ENCODE measurements at places on chromosomes 7 and 10.

DNA sequence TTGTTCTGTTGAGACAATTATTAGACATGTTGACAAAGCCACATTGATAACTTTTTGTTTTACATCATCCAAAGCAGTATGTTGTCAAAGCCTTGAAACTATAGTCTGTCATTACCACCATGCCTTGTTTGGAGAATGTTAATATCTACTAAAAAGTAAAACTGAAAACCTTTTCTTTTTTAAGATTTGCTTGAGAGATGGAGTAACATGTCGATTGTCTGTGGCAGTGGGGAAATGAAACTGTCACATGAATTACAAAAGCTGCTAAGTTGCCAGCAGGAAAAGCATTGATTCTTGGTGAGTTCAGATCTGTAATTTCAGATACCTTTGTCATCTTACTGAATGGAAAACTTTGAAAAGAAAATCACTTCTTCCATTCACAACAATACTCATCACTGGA is 69.1 kb downstream of the TFPI2 start:
- no peak for DNase-seq

GRCh38 chr7:115145512-115145911 is 223.6 kb downstream of the MDFIC start:
- no peak for DNase-seq

DNA sequence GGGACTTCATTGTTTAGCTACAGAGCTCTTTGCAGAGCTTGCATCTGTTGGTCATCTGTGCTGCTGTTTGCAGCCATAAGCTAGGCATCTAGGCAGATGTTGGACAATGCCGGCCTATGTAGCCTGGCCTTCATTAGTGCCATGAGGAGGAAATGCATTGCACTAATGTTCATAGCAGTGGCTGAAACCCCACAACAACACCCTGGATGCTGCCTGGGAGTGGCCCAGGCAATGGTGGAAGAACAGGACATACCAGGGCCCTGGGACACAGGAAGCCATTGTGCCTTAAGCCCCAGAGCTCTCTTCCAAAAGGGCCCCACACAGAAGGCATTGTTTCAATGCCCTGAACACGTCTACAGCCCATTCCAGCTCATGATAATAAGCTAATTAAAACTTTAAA is 131.5 kb upstream of the LYZL1 start:
- DNase-seq = no peak

- DNase-seq = no peak
Observed at GRCh38 chr7:7114575-7115291, 67.6 kb upstream of the C1GALT1 start.

GRCh38 chr10:55233090-55233489 is 432.1 kb upstream of the PCDH15 start:
- no peak for DNase-seq

DNA sequence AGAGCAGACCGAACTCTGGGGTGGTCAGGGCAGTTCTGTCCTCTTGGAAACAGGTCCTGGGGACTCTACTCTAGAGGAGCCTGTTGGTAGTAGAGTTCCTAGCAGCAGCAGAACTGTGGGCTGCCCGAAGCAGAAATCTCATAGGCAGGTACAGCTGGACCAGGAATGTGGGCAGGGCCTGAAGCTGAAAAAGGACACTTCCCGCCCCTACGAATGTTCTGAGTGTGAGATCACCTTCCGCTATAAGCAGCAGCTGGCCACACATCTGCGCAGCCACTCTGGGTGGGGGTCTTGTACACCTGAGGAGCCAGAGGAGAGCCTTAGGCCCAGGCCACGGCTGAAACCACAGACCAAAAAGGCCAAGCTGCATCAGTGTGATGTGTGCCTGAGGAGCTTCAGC is 8.3 kb upstream of the ZNF783 start:
- DNase-seq = no peak

DNA sequence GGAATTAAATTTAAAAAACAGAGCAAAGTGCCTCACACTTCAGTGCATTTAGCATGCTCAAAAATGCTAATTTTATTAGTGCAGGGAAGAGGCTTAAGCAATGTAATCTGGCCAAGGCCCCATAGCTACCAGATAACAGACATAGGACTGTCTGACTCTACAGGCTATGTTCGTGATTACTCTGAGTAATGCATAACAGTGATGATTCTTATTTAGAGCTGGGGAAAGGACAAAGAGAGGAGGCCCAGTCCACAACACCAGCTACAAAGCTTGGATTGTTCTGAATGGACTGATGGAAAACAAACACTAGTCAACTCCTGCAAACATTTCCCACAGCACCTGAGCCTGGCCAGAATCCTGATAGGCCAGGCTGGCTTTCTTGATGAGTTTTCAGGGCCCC is 8.4 kb upstream of the CH25H start:
- no peak for DNase-seq

- no peak for DNase-seq
Observed at GRCh38 chr10:58414270-58415041, 29.2 kb downstream of the TFAM start.

- DNase-seq = no peak
Observed at GRCh38 chr7:127791446-127792189, 139.6 kb downstream of the SND1 start.

GRCh38 chr10:113533801-113534200 is 19.1 kb upstream of the HABP2 start:
- no peak for DNase-seq

GRCh38 chr7:66143876-66144332 is 29.3 kb downstream of the CRCP start:
- DNase-seq = no peak

DNA sequence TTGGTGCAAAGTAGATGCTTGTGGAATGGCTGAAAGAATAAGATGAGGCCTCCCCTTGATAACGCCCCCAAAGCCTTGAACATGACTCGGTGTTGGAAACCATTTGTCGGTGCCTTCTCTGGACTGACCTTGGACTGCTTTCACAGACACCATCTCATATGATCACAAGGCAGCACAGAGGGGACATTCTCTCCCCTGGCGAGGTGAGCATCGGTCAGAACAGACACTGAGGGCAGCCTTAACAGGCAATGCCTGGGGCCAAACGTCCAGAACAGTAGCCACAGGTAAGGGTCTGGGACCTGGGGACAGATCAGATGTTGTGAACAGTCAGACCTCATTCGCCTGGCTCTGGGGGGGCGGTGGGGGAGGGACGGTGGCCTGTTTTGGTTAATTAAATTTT is 2.8 kb upstream of the TRRAP start:
- no peak for DNase-seq

DNA sequence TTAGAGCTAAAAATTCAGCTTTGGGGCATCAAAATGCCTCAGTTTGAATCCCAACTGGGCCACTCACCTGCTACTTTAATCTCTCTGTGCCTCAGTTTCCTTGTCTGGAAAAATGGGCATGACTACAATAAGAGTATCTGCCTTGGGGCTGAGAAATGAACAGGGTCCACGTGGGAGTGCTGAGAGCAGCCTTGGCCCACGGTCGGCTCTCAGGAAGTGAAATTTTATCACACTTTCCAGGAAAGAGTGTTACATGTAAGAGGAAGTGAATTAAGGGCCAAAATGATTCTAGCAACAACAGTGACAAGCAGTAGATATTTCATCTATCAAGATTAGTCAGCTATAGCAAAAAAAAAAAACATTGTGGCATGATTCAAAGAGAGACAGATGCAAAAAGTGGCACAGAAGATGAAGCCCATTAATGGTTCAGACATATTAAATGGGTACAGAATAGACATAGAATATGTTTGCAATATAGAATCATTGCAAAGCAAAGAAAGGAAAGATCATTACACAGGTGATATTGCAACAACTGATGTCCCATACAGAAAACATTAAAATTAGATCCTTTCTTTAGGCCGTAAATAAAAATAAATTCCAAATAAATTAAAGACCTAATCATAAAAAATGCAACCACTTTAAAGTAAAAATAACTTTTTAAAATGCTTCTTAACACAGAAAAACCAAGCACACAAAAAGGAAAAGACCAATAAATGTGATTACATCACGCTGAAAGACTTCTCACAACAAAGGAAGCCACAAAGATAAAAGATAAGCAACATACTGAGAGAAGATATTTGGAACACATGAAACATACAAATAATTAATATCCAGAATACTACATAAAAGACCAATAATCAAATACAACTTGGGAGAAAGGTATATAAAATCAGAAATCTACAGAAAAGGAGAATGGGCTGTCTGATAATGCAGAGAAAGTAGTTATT is 4.3 kb downstream of the TMEM273 start:
- DNase-seq = no peak

GRCh38 chr7:151437866-151438516 is 1.9 kb downstream of the CRYGN start:
- no peak for DNase-seq

DNA sequence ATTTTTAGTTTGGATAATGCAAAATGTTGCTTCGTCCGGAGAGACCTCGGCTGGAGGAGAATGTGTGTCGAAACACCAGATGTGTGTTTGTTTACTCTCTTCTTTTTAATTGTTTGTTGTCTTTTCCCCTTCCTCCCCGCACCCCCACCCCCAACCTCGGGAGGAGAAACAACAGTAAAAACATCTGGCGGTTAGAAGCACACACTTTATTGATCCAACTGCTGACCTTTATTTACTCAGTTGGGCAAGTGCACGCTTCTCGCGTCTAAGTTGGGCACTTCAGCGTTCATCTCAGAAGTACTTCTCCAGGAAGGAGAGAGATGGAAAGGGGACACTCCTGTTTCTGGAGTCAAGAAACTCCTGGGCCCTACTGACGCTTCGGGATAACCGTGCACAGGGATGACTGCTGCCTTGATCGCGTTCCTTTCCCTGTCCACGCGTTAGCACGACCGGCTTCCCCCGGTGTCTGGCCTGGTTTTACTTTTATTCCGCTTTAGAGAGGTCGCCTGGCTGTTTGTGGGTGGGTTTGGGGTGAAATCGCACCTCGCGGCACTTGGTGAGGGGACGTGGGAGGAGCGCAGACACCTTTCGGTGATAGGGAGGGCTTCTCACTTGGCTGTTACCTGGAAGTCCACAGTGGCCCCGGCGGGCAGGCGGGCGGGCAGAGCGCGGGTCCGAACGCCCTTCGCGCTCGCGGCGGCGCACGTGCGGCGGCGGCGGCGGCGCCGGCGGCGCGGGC is 168.3 kb upstream of the PPP1R3A start:
- DNase-seq = no peak

GRCh38 chr10:31099094-31099493 is 67.4 kb upstream of the ZNF438 start:
- no peak for DNase-seq

- no peak for DNase-seq
Observed at GRCh38 chr7:91771921-91772815, 108.3 kb downstream of the MTERF1 start.

GRCh38 chr7:16592395-16592794 is 53.2 kb downstream of the ANKMY2 start:
- no peak for DNase-seq

DNA sequence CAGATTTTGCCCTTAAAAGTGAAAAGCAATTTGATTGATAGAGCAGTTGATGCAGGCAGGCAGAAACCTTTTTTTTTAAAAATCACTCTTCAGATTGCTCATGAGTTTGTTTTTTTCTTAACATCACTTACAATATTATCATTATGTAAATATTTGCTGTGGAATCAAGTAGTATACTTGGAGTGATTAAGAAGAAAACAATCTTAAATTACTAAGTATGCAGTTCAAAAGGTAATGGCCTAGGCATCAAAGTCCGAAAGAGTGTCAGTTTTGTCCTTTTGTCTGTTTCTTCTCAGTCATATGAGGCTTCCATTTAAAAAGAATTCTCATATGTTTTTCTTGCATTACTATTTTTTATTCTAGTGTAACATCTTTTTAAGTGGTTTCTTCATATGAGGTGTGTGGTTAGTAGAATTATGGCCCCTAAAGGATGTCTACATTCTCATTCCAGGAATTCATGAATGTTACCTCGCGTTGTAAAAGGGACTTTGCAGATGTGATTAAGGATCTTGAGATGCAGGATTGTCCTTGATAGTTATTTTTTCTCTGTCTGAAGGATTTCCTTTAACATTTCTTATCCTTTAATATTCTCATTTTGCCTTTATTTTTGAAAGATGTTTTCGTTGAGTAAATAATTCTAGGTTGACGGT is 44.0 kb downstream of the BICC1 start:
- no peak for DNase-seq

DNA sequence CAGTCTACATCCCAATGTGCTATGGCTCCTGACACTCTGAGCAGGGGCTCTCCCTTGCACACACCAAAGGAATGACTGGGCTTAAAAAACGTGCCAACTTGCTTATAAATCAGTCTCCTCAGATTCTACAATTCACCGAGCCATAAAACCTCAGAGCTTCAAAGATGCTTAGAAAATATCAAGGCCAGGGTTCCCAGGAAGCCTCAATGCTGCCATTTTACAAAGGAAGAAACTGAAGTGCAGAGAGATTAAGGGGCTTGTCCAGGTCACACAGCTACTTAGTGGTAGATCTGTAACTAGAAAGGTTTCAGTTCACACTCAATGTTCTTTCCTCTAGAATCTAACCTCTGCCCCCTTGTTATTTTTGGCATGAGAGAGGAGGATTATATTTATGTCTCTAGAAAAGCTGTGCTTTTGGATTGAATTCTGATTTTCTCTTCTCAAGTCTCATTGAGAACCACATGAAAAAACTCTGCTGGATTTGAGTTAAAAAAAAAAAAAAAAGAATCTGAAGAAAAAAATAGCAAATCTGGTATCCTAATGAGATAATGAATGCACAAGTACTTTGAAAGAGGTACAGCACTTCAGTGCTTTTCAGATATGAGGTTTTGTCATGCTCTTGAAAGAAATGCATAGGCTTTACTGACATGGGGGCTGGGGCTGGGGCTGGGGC is 22.3 kb upstream of the TSPAN33 start:
- no peak for DNase-seq

DNA sequence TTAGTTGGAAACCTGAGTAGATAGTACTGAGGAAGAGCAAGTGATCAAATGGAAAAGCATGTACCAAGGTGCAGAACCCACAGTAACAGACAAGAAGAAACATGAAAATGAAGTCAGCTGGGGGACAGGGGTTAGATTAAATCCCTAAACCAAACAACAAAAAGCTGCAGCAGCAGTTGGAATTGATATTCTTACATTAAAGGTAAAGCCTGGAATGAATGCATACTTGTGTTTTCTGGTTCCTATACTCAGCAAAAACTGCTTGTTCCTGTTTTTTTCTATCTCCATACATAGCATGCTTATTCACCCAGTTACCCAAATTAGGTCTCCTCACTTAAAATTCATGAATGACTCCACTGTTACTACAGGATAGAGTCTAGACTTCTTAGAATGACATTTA is 92.4 kb downstream of the TPST1 start:
- DNase-seq = no peak

DNA sequence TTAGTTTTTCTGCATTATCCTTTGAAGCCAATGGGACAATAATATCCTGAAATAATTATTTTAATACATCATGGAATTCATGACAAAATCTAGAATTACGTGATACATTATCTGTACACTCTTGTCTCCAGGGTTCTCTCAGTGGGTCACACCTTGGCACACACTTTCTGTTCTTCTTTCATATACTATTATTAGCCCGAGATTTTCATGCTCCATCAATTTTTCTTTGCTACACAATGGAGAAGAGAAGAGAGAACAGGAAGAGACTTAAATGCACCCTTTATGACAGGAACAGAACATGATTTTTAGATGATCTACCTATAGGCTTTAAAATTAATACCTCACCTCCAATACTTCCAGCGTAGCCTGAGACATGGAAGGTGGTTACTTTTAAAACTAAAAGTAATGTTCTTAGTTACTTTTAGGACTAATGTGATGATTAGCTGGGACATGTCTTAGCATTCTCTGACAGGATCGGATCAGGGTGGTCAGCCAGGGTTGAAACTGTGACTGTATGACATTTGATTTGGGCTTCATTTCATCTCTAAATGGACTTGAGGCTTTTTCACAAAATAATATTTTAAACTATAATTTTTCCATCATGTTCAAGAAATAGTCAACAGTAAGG is 148.2 kb upstream of the WNT16 start:
- DNase-seq = no peak

- no peak for DNase-seq
Observed at GRCh38 chr7:9891056-9891455, 1082.6 kb upstream of the PHF14 start.

Data from stimulated activated CD4-positive, alpha-beta T cell treated with anti-CD3 and anti-CD28 coated beads, Interleukin-1b, Interleukin-23, amount 100 ng/mL, for 4 hours (primary cell).